ENCODE measurements at places on chromosomes 1 and 21. TPM values are rescaled to one million over a fixed set of nuclear protein-coding genes. Genes with fewer than 3 reads are reported as not detected.

DNA sequence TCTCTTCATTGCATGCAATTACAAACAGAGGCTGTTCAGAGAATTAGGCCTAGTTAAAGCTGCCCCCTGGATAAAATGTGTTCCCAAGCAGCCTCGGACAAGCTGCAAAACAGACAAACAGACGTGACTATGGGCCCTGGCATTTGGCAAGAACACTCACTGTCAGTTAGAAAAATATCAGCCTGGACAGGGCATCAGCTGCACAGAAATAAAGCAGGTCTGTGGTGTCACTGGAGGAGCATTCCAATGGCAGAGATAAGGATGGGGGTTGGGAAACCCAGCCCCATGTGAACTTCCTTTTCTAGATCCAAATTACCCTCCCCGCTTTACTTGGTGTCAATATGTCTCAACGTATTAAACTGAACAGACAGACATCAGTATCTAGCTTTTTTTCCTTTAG, 177.1 kb downstream of the GPATCH2 start:
- DNase-seq, result no peak

DNA sequence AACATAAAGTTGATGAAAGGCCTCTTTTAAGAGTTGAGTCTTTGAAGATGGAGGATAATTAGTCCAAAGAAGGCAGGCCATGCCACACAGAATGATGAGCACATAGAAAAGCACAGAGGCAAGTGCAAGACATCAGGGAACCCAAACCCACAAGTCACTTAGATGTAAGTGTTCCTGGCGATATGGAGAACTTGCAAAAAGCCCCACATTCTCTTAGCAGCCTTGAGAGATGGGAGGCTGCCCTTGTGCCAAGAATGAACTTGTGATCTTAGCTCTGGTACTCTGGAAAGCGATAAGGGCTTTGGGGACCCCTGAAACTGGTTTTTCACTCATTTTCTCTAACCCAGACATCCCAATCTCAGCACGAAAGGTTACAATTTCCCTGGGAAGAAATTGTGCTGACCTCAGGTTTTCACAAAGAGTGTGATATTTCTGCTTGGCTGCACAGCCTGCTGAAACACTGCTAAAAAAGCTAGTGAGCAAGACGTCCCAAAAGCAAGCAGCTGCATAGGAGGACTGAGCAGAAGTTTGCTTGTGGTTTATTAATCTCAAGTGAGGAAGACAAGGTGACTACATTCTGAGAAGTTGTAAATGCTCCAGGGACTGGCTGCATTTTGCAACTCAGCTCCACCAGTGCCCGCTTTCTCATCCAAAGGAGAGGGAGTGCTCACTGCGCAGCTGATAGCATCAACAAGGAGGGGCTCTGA, 496.9 kb upstream of the CAMK1G start:
- no peak for DNase-seq

DNA sequence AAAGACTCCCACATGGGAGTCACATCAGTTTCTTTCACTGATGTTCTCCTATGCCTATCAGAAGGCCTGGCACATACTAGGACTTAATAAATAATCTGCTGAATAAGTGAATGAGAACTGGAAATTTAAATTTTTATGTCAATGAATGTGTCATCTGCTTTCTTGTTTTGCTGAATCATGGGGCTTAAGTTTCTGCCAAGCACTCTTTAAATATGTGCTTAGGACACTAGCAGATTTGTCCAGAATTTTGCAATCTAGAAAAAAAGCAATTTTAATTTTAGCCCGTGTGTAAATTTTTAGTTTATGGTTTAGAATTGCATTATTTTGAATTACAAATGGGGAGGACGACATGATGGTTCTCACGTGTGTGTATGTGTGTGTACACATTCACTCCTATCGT, 803.1 kb downstream of the USP25 start:
- no peak for DNase-seq

TCHHL1 gene
- total RNA-seq, result not detected

FMO2 gene
- 0.94 TPM for total RNA-seq

CCDC24 gene
- 5.1 TPM for total RNA-seq

RSPH1 gene
- 0.19 TPM for total RNA-seq
